ENCODE measurements at places on chromosomes 5 and 9.

- no peak for DNase-seq
These were observed 186.9 kb upstream of the TUT7 start for GRCh38 chr9:86541014-86541570.

DNA sequence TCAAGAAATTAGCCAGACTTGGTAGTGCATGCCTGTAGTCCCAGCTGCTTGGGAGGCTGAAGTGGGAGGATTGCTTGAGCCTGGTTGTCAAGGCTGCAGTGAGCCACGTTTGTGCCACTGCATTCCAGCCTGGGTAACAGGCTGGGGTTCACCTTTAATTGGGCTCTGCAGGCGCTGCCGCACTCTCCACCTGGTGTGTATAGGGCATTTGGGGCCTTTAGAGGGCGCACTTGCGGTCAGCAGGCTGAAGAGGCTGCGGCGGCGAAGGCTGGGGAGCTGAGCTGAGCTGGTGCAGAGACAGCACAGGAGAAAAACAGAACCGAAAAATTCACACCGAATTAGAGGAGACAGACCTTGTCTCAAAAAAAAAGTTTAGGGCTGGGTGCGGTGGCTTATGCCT lies 31.2 kb downstream of the CDK7 start:
- no peak for DNase-seq

DNA sequence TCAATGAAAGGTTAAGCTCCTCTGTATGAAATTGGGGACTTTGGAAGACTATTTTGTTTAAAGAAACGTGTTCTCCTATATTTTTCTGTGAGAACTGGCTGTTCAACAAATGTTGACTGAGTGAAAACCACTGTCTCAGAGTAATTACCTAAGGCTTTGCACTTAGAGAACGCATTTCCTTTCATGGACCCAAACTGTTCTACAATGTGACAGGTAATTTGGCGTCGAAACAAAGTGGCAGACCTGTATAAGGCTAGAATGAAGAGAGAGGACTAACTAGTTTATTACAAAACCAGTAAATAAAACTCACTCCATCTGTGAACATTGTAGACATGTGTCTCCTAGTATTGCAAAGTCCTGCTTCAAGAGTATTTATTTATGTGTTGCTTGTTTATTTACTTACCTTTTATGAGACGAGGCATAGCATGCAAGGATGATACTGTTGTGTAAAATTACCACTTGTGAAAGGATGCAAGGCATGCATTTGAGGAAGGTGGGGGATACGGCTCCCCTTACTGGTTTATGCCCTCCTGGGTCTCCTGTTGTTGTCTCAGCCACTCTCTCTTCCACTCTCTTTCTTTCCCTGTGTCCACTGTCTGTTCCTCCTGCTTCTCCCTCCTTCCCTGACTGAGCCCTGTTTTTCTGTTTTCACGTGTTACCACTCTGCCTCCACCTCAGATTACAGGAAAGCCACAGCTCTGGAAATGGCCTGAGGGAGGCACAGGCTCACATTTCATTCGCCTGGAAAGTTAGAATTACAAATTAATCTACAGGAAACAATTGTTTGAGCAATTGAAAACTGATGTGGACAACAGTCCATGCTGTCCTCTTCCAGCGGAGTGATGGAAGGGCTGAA lies 444.0 kb upstream of the ZNF608 start:
- no peak for DNase-seq

DNA sequence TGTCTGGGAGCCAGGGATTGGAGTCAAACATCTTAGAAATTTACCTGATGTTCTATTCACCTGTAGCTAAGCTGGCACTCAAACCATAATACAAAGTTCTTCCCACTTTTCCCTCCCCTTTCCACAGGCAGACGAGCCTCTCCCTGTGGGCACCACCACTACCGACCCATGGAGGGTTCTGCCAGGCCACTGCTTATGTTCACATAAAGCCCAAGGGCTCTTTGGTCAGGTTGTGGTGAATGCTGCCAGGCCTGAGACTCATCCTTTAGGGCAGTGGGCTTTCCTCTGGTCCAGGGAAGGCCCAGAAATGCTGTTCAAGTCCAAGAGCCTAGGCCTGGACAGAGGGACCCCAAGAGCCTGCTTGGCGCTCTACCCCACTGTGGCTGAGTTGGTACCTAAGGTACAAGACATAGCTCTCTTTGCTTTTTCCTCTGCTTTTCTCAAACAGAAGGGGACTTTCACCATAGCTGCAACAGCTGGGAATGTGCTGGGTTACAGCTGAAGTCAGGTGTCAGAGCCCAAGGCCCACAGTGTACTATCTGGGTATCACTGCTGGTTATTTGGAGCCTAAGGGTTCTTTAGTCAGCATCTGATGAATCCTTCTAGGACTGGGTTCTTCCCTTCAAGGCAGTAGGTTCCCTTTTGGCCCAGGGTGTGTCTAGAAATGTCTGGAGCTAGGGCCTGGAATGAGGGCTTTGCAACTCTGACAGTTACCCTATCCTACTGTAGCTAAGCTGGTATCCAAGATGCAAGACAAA lies 620.1 kb downstream of the TLE1 start:
- no peak for DNase-seq

GRCh38 chr9:134286471-134287245 lies 39.6 kb upstream of the RXRA start:
- no peak for DNase-seq

- DNase-seq: no peak
These were observed 213.8 kb upstream of the DAP start for GRCh38 chr5:10974850-10975249.

DNA sequence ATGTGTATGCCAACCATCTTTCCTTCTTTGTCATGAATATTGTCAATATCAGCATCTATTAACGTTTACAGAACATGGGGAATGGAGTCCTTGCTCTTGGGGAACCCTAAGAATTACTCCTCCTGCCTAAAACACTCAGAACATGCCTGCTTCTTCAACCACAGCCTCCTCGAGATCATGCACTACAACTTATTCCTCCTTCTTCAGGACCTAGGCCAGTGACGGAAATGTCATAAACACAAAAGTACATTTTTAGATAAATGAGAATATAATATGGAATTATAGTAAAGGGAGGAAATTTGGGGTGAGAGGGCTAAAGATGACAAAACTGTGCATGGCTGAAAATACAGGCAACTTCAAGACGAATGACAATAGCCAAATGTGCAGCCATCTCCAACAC lies 3.1 kb upstream of the IFNK start:
- DNase-seq: no peak

GRCh38 chr5:66326276-66326675 lies 182.2 kb downstream of the SREK1 start:
- DNase-seq: no peak

DNA sequence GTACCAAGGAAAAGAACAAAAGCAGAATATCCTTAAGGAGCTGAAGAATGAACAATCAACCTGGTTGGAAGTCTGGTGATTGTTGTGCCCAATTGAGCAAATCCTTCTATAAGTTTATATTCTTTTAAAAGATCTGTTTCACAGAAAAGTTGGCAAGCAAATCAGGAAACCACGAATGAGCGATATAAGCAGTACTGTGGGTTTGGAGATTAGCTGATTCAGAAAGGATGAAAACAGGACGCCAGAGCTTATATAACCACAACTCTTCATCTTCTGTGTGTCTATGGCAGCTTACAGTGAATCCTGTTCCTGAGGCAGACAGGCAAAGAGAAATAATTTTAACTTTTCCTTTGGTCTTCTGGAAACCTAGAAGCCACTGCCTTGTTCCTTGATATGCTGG lies 61.7 kb downstream of the SLC38A9 start:
- DNase-seq: no peak

GRCh38 chr9:37408933-37409710 lies 13.4 kb upstream of the GRHPR start:
- DNase-seq: no peak

GRCh38 chr5:121949885-121950284 lies 11.9 kb upstream of the SRFBP1 start:
- no peak for DNase-seq

Measured in nucleus accumbens (tissue), 56 donors.